ENCODE measurements at places on chromosomes 3 and 15.

- no peak for DNase-seq
Measured at GRCh38 chr3:144524531-144524930, 552.9 kb downstream of the DIPK2A start.

- no peak for DNase-seq
Measured at GRCh38 chr3:147267434-147267833, 138.9 kb downstream of the ZIC4 start.

DNA sequence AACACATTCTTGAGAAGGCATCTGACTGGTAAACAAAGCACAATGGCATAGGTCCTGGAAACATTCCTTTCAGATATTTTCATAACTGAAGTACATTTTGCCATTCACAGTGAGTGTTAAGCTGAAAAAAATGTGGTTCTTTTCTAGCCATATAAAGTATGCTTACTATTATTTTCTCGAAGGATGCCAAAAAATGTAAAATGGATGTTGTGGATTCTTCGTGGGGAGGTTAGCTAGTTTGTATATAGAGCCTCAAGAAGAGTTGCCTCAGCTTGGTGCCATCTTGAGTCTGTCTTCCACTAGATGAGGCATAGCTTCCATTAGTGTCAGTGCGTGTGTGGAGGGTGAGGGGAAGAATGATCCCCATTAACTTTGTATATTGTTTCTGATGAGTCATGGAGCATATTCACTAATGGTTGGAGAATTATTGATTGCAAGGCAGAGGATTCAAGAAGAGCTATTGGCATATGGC lies 4.1 kb downstream of the MBNL1 start:
- no peak for DNase-seq

- no peak for DNase-seq
Measured at GRCh38 chr3:149547413-149547812, 72.9 kb downstream of the TM4SF4 start.
